Breast epithelium (tissue), 4 donors: ENCODE measurements at places on chromosomes 7 and 10. TPM values are rescaled to one million over a fixed set of nuclear protein-coding genes. Genes with fewer than 3 reads are reported as not detected.

Gene ABCA13
- total RNA-seq = under 0.01 TPM

Gene GPR15LG
- not detected for total RNA-seq

Gene FAM25A
- not detected for total RNA-seq

Gene WNT2
- 2.4 TPM for total RNA-seq

Gene GIMAP4
- total RNA-seq = 29.2 TPM

DNA sequence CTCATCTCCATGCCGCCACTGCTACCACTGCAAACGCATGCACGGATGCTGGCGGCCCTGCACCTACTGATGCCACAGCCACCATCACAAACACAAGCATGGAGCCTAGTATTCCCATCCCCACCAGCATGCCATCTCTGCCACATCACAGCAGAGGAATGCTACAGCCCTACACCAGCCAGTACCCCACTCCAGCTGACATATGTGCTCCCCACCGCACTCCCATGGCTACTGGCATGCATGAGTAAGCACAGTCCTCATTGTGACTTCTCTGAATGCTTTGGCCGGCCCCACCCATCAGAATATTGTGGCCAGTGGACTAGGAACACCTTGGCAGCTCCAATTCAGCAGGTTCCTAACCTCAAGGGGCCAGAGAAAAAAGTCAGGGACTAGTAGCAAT, 705.5 kb downstream of the POM121L12 start:
- DNase-seq = no peak

DNA sequence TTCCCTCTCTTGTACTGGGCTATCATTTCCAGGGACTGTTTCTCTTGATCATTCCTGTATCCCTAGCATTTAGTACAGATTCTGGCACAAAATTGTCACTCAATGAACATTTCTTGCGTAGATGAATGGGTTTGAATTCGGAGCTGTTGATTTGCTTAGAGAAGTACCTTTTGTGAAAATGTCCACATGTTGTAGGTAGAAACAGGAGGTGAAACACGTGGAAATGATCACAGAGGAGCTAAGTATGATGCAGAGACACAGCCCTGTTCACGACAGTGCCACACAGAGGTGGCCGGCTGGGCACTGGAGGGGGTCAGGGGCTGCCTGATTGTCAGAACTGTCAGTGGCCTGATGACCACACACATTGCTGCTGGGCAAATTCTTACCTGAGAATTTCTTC, 196.1 kb upstream of the PRKCQ start:
- no peak for DNase-seq

GRCh38 chr10:70331486-70332268, 47.9 kb upstream of the NPFFR1 start:
- no peak for DNase-seq

GRCh38 chr10:93579089-93579488, 12.6 kb downstream of the FFAR4 start:
- DNase-seq = no peak

GRCh38 chr10:57260175-57260574, 899.1 kb upstream of the ZWINT start:
- no peak for DNase-seq

GRCh38 chr10:12844811-12845483, 156.6 kb downstream of the CCDC3 start:
- no peak for DNase-seq

GRCh38 chr10:89332123-89332633, 4.4 kb downstream of the IFIT3 start:
- DNase-seq = no peak

GRCh38 chr7:93159490-93159889, 11.3 kb upstream of the SAMD9L start:
- DNase-seq = no peak

- no peak for DNase-seq
These were observed 708.7 kb downstream of the PARD3 start for GRCh38 chr10:34106356-34106885.

DNA sequence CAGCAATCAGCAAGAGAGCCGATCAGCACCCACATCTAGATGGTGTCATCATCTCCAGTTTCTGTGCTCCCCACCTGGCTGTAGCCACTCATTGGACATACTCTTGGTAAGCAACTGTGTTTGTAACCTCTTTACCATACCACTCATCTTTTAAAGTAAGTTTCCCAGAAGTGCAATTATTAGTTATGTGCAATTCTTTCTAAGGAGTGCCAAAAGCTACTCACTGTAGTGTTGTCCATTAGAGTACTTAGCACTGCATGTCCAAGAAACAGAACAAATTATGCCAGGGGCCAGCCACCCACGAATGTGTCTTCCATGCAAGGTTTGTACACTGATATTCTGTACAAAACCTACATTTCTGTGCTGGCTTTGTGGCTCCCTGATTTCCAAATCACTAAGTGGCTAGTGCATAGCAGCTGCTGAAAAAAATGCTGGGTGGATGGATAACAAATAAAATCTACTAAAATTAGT, 131.9 kb downstream of the SRPK2 start:
- no peak for DNase-seq

- DNase-seq = no peak
These were observed 545.5 kb upstream of the FOXK1 start for GRCh38 chr7:4136501-4137110.

DNA sequence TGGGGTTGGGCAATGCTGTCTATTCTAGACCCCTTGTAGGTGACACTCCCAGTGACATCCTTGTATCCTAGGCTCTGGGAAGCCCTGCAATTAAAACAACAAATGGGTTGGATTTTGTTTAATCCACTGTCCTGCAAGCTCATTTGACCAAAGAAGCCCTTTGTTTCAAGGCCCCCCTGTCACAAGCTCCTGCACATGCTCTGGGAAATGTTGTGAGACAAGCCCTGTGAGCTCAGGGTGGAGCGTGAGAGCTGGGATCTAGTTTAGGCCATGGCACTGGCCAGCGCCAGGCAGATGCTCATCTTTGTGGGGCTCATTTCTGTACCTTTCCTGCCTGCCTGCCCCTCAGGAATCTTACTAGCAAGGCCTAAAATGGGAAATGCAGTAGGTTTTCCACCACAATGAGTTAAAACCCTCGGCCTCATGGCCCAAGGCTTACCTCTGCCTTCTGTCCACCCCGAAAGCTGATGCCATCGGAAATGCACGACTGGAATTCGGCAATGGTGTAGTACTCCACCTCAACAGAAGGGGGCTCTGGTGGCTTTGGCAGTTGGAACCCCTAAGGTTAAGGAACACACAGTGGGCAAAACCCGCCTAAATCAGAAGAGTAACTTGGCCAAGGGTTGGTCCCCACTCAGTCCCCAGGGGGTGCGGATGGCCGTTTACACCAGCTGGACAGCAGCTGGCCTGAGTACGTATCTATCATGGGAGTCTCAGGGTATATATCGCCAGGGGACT, 112.0 kb downstream of the NEURL1 start:
- DNase-seq = no peak

- DNase-seq = no peak
These were observed 10.8 kb downstream of the COL1A2 start for GRCh38 chr7:94405506-94405905.

DNA sequence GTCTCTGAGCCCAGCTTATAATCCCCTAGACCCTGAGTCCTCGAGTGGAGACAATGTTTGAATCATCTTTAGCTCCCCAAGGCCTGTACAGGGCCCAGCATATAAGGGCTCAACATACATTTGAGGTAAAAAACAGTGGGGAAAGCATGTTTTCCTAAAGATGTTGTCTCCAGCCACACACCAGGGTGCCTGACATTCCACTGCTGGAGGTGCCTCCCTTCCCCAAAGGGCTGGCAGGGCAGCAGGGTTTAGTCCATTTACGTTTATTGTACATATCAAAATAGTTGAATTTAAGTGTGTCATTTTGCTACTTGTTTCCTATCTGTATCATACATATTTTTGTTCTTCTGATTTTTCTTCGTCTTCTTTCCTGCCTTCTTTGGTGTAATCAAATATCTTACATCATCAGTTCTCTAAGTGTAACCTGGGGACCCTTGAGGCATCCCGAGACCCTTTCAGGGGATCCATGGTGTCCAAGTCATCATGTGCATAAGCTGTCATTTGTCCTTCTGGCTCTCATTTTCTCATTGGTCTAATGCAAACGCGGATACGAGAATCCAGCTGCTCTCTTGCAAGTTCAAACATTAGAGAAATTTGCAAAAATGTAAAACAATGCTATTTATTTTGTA, 101.6 kb downstream of the PDGFA start:
- DNase-seq = no peak

GRCh38 chr7:159010937-159011721, 133.5 kb downstream of the VIPR2 start:
- no peak for DNase-seq

GRCh38 chr7:26704786-26705185, 159.6 kb downstream of the SKAP2 start:
- no peak for DNase-seq

DNA sequence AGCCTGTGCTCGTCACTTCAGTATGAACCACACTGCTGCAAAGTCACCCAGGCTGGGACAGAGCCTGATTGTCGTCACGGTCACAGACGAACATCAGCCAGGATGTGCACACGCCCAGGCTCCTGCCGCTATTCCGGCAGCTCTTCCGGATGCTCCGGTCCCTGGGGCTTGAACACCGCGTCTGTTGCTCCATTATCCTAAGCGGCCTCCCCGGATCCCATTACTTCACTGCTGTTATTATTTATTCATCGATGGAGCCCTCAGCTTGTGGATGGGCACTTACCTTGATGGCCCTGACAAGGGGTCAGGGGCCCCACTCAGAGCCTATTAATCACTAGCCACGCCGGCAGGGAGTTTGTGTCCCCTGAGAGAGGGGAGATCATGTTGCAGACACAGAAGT, 120.8 kb upstream of the PCBD1 start:
- DNase-seq = no peak

- DNase-seq = no peak
These were observed 37.0 kb upstream of the TES start for GRCh38 chr7:116173051-116174028.

GRCh38 chr7:266851-267840, 22.8 kb upstream of the FOXL3 start:
- no peak for DNase-seq

GRCh38 chr7:100599911-100600729, 2.0 kb upstream of the PCOLCE start:
- DNase-seq = no peak

DNA sequence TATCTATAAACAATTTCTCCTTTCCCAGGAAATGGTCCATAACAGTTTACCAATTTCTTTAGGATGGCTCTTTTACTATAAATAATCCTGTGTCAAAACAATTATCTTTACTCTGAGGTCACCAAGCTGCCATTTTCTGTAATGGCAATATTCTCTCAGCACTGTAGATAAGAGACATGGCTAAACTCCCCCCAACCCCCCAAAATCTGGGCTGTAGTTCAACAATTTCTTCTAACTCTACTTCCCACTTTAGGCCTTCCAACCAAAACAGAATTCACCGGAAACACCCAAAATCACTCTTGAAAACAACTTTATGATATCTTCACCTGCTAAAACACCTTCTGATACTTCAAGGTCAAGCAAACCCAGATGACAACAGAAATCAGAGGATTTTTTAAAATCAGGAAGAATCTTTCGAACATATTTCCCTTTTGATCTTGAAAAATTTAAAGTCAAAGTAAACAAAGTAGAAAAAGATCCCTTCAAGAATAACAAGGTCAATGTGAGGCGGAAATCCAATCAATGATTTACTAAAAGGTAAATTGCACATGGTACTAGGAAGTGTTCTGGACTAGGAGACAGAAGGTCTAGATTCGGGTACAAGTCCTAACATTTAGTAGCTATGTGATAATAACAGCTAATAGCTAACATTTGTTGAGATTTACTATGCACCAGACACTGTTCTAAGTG, 176.8 kb downstream of the CPEB3 start:
- DNase-seq = no peak

DNA sequence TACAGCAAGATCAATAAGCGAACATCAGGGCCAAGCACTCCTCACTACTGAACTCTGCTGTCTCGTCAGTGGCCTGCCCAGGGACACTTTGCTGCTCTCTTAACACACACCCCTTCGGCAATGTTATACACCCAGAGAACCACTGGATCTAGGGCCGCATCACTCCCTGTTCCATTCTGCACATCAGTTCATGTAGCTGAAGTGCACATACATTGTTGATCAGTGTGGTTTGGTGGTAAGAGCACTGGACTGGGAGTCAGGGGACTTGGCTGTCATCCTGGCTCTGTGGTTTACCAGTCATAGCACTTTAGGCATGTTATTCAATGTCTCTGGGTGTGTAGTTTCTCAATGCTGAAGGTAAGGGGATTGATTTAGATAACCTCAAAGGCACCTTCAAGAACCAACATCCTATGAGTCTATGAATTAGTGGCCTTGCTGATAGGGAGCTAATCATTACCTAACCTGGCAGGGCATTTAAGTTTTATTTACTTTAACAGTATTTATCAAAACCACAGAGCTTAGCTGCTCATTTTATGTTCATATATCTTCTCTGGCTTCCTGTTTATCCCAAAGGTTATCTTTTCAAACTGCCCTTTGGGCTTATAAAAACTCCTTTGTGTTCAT, 24.8 kb downstream of the DUSP5 start:
- DNase-seq = no peak

DNA sequence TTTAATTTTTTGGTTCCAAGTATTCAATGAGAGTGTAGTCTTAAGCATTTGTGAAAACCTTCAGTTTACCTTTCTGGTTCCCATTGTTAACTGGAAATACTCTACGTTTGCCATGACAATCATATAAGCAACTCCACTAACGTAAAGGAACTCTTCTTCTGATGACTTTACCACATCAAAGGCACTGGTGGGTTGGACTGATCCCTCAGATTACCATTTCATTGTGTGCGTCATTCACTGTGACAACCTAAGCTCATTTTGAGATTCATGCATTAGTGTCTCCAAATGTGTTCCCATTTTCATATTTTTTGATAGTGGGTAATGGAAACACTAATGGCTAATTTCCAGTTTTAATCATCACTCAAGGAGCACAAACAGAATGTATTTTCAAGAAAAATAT, 119.9 kb upstream of the COL1A2 start:
- DNase-seq = no peak

DNA sequence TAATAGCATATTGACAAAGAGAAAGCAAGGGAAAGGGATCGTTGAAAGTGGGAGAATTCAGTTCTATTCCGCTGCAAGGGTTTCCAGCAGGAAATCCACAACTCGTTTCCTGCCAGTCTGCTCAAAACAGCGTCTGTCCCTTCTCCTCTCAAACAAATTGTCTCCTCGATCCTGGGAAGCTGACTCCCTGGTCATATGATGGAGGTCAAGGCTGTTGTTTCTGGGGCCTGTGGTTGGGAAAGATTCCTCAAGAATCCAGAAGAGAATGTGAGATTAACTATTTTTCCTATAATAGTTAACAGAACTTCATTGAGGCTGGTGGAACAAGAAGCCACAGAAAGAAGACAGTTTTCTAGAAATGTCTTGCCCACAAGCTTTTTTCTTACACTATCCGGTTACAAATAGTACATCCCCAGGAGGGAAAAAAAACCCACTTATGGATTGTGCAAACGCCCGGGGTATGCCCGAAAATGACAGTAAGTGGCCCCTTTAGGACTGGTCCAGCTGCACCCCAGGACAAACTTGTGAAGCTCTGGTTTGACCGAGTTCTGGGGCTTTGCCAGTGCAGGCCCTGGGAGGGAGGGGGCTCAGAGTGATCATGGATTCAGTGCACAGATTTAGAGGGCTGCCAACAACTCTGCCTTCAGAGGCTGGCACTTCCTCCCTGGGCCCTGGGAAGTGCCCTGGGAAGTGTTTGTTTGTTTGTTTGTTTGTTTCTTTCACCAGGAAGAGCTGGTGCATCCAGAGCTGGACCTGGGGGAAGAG, 49.4 kb upstream of the CTBP2 start:
- DNase-seq = no peak
